ENCODE measurements at places on chromosomes 12 and 14. TPM values are rescaled to one million over a fixed set of nuclear protein-coding genes. Genes with fewer than 3 reads are reported as not detected.

DNA sequence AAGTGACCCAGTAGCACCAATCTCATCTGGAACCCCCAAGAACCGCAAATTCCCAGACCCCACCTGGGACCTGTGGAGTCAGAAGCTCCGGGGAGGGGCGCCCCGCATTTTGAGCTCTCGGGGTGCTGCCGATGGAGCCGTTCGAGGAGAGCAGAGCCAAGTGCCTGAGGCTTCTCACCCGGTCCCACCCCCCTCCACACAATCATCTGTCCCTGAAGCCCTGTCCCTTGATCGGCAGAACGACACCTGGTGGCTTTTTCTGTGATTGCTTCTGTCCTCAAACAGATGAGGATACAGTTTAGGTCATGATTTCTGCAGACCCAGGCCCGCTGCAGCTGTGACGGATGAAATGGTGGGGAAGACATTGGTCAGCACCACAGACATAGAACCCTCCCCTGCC lies 74.7 kb downstream of the NOC4L start:
- DNase-seq = no peak

- no peak for DNase-seq
Observed at GRCh38 chr12:123696207-123696606, 15.9 kb upstream of the ATP6V0A2 start.

DNA sequence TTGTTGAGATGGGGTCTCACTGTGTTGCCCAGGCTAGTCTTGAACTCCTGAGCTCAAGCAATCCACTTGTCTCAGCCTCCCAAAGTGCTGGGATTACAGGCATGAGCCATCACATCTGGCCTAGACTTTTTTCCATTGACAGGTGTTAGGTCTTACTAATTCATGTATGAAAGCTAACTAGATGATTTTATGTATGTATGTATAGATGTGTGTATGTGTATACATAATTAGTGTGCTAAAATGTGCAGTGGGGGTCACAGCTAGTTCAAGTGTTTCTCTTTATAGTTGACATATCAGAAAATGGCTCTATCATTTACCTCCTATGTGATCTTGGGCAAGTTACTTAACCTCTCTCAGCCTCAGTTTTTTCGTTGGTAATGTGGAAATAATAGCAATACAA lies 23.5 kb downstream of the UNC79 start:
- no peak for DNase-seq

- peak; percentile 93 for DNase-seq
Observed at GRCh38 chr14:39492267-39492666, 60.0 kb upstream of the FBXO33 start.

CCDC91 gene
- total RNA-seq = 19.3 TPM

DNA sequence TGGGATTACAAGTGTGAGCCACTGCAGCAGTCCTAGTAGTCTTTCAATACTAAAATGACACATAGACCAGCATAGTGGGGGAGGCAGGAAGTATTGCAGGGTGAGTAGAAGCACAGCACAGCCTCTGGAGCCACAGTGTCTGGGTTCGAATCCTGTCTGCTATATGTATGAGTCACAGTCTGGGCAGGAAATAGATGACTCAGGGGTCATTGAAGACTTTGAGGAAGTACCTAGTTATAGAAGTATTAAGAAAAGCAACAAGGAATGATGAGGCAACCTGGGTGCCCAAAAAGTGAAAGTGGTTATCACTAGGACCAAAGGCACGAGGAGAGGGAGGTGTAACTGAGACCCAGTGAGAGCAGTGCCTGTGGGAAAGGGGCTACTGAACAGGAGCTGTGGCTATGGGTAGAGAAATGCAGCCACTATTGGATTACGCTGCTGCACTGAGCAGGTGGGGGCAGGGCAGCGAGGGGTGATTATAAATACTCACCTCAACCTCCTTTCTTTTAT lies 124.0 kb downstream of the PDE3A start:
- peak; percentile 58 for DNase-seq

GRCh38 chr14:67762051-67762450 lies 54.3 kb downstream of the ZFYVE26 start:
- no peak for DNase-seq

RNU6-8 gene
- total RNA-seq = not detected

DNA sequence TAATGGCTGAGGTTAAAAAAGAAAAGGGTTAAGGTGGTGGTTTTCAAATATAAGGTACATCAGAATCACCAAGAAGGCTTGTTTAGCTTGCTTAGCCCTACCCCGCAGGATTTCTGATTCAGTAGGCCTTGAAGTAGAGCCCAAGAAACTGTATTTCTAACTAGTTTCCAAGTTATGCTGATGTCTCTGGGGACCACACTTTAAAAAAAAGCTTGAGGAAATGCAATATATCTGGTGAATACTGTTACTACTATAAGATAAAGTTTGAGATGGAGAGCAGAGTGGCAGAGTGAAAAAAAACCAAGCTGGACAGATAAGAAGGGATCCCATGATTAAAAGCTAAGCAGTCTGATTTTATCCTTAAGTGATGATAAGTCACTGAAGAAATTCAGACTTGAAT lies 18.3 kb upstream of the GXYLT1 start:
- DNase-seq = no peak

DNA sequence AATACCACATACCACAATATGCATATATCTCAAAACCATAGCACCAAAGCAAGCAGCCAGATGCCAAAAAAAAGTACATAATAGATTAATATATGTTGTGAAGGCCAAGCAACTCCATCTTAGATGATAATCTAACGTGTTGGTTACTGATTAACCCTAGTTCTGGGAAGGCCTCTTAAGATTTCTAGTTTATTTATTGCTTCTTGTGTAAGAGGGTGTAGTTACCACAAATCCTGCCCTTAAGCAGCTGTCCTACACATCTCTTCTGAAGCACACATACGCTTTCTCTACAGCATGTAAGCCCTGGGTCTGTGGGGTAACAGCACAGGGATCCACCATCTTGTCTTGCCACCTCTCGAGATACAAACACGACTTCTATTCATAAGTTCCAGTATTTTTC lies 236.8 kb upstream of the AVPR1A start:
- no peak for DNase-seq

ERP27 gene
- 0.29 TPM for total RNA-seq

DNA sequence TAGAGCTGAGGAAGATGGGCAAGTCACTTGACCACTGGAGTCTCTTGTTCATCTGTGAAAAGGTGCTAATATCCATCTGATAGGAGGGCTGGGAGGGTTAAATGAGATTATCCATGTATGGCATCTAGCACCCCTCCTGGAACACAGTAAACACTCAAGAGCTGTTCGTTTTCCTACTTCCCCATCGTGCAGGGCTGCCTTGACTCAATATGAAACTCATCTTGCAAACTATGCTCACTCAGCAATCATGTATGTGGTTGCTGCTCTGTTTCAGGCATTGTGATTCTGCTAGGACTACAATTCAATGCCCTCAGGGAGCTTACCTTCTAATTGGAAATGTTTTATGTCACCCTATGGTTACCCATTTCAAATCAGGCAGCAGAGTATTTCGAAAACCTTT lies 395.6 kb downstream of the BCAT1 start:
- no peak for DNase-seq

ZCRB1 gene
- total RNA-seq = 50.7 TPM

Measured in astrocyte (in vitro differentiated cells and primary cell).